GM23338 (cell line): ENCODE measurements at places on chromosomes 6 and 20. TPM values are rescaled to one million over a fixed set of nuclear protein-coding genes. Genes with fewer than 3 reads are reported as not detected.

DNA sequence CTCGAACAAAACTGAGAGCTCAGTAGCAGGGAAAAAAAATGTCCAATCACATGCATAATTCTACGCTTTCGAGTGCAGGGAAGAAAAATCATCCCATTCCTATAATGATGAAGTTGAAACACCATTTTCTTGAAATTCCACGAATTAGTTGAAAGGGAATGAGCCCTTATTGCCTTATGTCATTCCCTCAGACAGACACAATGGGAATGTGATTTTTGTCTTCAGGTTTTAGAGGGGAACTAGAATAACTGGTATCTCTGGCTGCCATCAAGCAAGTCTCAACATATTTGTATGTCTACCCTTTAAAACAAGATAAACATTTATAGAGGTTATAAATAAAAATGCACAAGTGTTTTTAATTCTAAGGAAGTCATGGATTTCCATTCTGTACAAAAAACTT lies 87.9 kb downstream of the KIF13A start:
- no peak for DNase-seq

DNA sequence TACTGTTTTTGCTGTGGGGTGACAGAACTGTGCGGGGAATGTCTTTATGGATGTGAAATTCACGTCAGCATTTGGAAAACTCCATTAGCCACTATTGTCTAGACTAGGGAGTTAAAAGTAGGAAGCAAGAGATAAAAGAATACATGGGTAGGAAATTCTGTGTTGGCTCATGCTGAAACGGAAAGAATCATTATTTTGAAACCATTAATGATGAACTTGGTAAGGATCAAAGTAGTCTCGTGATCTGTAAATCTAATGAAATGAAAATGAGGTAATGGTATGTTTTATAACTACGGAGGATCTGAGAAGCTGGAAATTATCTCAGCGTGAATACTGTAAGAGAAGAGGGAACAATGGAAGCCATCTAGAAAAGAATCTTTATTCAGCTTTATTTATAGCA lies 11.1 kb upstream of the CD40 start:
- DNase-seq, result no peak

GRCh38 chr6:10300071-10300470 lies 114.8 kb downstream of the TFAP2A start:
- DNase-seq, result no peak

- DNase-seq, result no peak
Measured at GRCh38 chr20:20823476-20823881, 111.0 kb upstream of the RALGAPA2 start.

GRCh38 chr6:167416676-167417430 lies 92.0 kb downstream of the TTLL2 start:
- no peak for DNase-seq

The TGM3 gene
- 0.08 TPM in 1 of 2 replicates, not detected in the other for polyA plus RNA-seq

The SLC12A5 gene
- 8.4 and 9.8 TPM in 2 replicates for polyA plus RNA-seq
